ENCODE measurements at places on chromosomes 6 and 20.

DNA sequence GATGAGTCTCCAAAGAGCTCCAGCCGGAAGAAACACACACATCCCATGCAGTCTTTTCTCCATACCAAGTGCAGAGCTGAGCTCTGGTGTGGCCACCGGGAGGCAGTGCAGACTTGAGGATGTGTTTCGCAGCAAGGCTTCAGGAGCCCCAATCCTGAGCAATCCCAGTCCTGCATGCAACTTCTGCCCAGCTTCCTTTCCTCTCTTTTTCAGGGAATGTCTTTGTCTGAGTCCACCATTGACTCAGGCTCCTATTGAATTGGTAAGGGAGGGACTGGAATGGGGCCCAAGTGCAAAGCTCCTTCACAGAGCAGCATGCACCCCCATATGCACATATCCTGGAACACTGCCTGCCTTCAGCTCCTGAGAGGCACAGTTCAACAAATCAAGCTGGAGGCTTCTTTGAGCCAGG, 50.5 kb upstream of the ASIP start:
- DNase-seq = no peak

DNA sequence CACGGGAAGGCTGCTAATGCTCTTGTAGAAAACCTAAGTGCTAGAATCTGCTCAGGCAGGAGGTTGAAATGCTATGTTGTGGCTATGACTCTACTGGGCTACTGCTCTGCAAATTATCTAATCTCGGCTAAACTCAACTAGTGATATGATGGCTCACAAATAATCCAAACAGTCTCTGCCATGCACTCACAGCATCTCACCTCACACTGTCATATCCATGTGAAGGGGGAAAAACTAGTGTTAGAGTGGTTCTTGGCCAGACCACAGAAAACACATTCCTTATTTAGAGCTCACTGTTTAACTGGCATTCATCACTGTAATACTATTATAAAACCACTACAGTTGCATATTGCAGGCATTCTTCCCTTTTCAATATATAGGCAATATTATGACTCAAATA, 81.8 kb upstream of the DST start:
- DNase-seq = no peak

- DNase-seq = no peak
Measured at GRCh38 chr20:5863040-5863833, 87.1 kb downstream of the TRMT6 start.

DNA sequence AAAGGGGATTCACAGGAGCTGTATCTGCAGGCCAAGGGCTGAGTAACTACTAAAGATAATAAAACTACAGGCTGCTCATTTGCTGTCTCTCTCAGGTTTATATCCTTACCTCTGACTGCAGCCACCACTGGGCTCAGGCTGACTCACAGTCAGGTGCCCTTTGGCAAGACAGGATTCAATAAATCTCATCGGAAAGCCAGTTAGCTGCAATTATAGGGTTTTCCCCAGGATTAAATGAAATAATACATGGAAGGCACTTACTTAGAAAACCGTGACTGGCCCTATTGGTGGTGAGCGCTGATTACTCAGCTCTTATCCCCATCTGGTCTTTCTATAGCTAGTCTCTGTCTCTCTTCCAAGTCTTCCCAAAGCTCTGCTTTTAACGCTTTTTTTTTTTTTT, 26.4 kb downstream of the RMND1 start:
- no peak for DNase-seq

GRCh38 chr6:31892821-31893220, 4.7 kb downstream of the EHMT2 start:
- DNase-seq = no peak

GRCh38 chr20:49591217-49591865, 23.4 kb upstream of the PTGIS start:
- no peak for DNase-seq

DNA sequence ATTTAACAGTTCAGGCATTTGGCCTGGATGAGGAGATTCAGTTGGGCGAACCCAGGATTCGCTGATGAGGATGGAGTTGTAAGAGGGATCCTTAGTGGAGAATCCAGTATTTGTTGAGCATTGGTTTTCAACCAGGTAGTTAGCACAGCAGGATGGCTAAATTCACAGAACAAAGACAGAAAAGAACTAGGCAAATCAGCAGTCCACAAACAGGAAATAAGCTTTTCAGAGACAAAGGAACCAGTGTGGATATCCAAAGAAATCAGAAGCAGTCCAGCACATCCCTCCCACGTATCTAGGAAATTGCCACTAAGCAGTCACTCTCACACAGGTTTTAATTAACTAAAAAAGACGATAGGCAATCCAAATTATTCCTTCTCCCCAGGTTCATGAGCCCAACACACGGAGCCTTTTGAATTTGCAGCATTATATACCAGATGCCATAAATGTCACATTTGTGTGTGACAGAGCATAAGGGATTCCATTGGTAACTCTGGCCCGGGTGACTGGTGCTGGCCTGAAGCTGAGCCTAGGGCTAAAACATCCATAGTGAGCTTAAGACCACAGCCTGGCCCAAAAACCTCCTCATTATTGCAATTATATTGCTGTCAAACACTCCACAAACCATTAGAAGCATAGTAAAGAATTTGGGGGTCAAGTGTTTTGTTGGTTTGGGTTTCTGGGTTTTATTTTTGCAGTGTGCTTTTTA, 131.5 kb downstream of the SOBP start:
- no peak for DNase-seq

GRCh38 chr20:53900380-53900999, 169.9 kb downstream of the BCAS1 start:
- no peak for DNase-seq

Measured in esophagus squamous epithelium (tissue), 5 donors.